ENCODE measurements at places on chromosomes 11 and 22.

GRCh38 chr11:19929655-19930054 is 217.0 kb downstream of the NAV2 start:
- no peak for DNase-seq

DNA sequence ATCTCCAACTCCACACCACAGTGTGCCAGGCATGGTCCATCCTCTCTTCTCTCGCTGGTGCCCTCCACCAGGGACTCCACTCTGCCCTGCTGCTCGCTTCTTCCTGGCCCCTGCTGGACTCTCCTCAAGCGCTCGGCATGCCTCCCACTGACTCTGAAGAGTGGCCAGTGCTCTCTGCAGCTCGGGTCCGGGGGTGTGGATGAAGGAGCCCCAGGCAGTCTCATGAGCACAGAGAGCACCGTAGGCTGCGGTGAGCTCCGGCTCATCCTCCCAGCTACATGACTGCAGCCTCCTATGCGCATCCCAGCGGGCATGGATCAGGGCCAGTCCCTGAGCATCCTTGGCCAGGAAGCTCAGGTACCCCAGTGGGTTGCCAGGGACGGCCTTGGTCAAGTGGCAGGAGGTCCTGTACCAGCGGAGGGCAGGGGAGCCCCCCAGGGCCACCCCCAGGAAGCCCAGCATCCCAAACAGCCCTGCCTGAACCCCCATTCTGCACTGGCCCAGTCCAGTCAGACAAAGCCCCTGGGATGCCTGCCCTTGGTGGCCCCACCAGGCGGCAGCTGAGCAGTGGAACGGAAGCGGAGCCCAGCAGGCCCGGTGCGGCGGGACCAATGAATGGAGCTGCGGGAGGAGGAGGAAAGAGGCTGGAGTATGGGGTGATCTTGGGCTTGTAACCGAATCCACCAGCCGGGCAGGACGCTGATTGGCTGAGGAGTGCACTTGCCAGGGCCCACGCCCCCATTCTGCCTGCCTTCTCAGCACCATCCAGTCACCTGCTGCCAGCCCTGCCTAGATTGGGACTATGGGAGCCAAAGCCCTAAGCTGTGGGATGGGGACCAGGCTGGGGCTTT is at the start of gene PLA2G3:
Gene PLA2G3 (minus strand): TSS at position 643 of the 851 bp plus-strand sequence. CDS start 154 bp downstream, at position 489.
- no peak for DNase-seq

DNA sequence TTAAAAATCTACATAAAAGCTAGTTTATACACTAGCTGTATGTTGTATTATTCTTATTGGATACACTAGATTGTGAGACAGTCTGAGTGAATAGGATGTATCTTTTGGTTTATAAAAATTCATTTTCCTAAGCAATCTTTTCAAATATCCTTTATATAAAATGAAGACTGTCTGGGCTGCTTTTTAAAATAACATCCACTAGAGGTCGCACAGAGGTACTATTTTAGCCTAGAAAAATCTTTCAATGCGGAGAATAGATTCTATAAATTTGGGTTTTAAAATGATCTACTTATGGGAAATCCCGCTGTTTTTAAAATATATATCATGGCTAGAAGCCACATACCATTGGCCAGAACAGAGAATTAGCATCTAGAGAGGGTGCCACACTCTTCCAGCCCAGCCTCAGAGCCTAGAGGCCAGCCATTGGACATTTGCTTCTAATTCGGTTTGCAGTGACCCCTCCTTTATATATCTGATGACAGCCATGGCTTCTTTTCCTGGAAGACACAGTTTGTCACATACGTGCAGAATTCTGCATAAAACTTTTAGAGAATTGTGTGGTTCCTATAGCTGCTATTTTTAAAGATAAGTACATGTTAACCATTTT is 7.3 kb downstream of the C11orf97 start:
- DNase-seq: no peak

GRCh38 chr22:43731988-43732387 is 80.1 kb downstream of the EFCAB6 start:
- DNase-seq: no peak

Measured in NCI-H1417 treated with DMSO at 0.1 percent for 48 hours (cell line).